ENCODE measurements at places on chromosomes 1 and 21.

- no peak for DNase-seq
Observed at GRCh38 chr1:46410156-46411009, 16.3 kb downstream of the FAAH start.

DNA sequence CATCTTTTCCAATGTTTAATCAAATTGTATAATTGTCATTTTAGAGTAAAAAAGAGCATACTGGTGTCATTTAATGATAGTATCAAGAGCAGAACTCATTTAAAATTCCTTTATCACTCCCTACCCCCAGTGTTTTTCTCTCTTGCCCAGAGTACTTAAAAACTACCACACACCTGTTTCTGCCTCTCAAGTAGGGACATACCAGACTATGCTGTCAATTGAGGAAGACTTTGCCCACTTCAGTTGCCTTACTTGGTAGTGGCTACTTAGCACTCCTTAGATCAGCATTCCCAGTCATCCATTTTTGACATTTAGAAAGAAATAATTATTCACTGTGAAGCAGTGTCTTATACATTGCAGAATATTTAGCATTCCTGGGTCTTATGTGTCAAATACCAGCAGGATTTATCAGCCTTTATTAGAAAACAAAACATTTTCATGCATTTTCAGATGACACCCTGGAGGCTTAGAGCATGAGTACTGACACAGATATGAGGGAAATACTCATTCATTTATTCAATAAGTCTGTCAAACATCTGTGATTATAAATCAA, 127.5 kb upstream of the RGS1 start:
- DNase-seq: no peak

GRCh38 chr1:160681066-160681890, 30.3 kb downstream of the CD48 start:
- DNase-seq: peak; percentile 72

GRCh38 chr1:63642901-63643300, 49.7 kb downstream of the PGM1 start:
- DNase-seq: no peak

DNA sequence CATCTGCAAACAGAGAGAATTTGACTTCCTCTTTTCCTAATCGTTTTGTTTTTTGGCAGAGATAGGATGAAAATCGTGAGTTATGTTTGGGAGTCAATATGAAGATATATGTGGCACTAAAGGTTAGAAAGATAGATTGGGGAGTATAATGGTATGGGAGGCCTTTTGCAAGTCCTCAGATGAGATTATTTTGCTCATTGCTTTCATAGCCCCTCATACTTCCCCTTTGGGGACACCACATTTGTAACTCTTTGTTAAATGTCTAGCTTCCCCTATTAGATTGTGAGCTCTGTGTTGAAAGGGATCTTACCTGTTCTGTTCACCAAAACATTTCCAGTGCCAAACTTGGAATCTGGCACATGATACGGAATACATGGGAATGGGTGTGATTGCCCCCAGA, 30.2 kb downstream of the RAVER2 start:
- DNase-seq: no peak

GRCh38 chr1:85132078-85132720, 68.6 kb downstream of the SYDE2 start:
- no peak for DNase-seq
